ENCODE measurements at places on chromosomes 2 and 18.

DNA sequence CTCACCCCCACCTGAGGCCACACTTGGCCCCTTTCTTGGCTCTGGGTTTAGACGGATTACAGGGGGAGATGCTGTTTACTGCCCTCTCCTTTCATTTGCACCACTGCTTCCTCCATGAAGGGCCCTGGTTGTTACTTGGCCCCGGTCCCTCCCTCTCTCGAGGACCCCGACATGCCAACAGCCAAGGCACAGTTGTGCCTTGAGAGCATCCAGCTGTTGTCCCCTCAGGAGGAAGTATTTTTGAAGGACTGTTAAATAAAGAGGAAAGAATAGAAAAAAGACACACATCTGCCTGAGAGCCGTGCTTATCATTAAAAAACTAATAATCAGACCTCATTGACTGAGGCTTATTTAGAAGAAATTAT is 44.0 kb downstream of the ITGB1BP1 start:
- DNase-seq: no peak

GRCh38 chr2:100071335-100072043 is 70.9 kb downstream of the AFF3 start:
- DNase-seq: no peak

- no peak for DNase-seq
Measured at GRCh38 chr2:123695426-123695825, 329.7 kb upstream of the CNTNAP5 start.

- no peak for DNase-seq
Measured at GRCh38 chr18:76662626-76663025, 159.7 kb upstream of the ZNF236 start.

DNA sequence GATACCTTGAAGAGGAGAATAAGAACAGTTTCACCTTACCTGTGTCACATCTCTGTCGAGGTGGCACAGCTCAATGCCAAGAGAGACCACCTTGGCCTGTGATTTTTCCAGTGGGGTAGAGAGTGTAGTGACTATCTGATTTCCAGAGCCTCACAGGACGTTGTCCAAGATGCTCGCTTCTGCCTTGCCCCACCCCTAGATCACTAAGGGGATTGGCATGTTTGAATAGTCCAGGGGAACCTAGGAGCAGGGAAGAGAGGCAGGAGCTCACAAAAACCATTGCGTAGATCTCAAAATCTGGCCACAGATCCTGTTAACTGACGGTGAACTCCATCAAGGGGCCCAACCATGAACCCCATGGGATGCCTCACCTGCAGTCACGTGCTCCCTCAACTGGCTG is 24.2 kb downstream of the TMEM178A start:
- DNase-seq: no peak

GRCh38 chr2:98155716-98156115 is 68.7 kb downstream of the VWA3B start:
- DNase-seq: no peak

DNA sequence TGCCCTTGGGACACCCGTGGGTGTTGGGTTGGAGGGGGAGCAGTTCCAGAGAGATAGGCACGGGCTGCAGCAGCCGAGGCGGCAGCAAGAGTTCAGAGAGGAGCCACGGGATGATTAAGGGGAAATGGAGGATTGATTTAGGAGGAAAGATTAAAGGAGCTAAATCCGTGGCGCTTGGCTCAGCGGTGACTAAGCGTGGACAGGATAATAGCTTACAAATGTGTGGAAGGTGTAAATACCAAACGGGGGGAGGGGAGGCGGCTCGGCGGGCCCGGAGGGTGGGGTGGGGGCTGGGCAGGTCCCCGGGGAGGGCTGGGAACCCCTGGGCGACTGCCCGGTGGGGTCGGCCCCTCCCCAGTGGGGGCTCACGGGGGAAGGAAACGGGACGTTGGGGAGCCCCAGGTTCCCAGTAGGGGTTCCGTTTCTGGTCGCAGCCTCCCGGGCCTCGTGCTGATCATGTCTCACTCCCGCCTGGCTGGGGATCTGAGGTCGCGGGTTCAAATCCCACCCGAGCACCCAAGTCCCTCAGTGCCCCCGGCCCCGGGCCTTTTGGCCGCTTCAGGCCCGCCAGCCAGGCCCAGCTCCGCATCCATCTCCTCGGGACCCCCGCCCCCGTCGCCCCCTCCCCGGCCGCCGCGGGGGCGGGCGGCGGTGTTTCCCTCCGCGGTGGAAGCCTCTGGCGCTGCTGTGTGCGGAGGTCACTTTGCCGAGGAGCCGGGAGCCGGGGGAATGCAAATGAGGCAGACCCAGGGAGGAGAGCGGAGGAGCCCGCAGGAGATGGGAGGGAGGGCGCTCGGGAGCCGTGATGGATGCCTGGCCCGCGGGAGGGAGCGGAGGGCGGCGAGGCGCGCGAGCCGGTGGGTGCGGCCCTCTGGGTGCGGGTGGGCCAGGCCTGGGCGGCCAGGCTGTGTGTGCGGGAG is 8.1 kb downstream of the ASIC4 start:
- no peak for DNase-seq
